ENCODE measurements at places on chromosomes 3 and 15.

- DNase-seq: no peak
Measured at GRCh38 chr3:184157206-184157605, 2.0 kb downstream of the DVL3 start.

GRCh38 chr3:70312336-70312735 lies at the start of gene MDFIC2:
Gene MDFIC2, minus strand, starts transcription at chr3:70312638. Its CDS starts 665 bp downstream, at chr3:70311973.
- no peak for DNase-seq

GRCh38 chr15:79849789-79850188 lies 47.0 kb downstream of the MTHFS start:
- DNase-seq: no peak

DNA sequence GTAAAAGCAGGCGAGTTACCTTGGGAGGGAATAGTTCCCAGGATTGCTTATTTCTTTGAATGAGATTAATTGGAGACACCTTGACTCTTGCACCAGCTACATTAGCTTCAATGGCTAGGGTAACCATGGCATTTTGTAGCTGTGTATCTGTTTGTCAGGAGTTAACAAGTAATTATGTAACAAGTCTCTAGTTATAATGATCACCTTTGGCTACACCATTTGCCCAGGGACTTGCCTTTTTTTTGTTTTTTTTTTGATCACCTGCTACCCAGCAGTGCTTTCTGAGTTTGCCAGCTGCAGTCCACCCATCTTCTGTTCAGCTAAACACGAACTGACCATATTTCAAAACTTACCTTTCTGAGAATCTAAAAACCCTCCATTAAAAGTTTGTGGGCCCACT lies 2.2 kb downstream of the MED12L start:
- no peak for DNase-seq

DNA sequence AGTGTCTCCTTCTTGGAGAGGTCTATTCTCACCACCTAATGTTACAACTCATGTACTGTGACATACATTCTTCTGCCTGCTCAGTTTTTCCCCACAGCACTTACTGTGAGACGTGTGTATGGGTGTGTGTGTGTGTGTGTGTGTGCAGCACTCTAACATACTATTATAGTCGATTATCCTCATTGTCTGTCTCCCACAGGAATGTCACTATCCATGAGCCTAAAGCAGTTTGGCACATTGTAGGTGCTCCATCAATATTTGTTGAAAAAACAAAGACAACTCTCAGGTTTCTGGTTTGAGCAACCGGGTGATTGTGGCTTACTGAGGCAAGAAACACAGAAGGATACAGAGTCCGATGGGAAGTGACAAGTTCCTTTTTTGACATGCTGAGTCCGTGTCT lies 8.6 kb upstream of the ZNF148 start:
- DNase-seq: no peak

Data from T follicular helper cell (primary cell).